ENCODE measurements at places on chromosomes 1 and 21. TPM values are rescaled to one million over a fixed set of nuclear protein-coding genes. Genes with fewer than 3 reads are reported as not detected.
A peak's percentile ranks its signal among the peaks of the same experiment; 100 is the strongest.

SNRNP40 gene
- total RNA-seq, result 1.8 TPM

MPZ gene
- not detected for total RNA-seq

LINGO4 gene
- total RNA-seq, result not detected

LBR gene
- total RNA-seq, result 47.8 TPM

HHIPL2 gene
- not detected for total RNA-seq

FCRL1 gene
- total RNA-seq, result not detected

B3GALT2 gene
- not detected for total RNA-seq

TMEM269 gene
- not detected for total RNA-seq

POTED gene
- not detected for total RNA-seq

DNA sequence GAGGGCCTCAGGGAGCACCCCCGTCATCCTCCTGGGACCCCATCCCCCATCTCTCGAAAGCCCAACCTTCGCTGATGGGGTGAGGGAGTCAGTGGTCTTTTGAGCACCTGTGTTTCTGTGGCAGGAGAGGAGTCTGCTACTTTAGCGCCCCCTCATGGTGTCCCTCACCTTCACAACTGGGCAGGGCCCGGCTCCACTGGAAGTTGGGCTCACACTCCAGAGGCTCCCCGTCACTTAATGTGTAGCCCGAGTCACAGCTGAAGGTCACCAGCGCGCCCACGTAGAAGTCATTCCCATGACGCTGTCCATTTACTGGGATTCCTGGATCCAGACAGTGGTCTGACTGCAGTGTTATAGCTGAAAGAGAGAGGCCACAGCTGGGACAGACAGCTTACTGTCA, 139.5 kb upstream of the HMGB4 start:
- DNase-seq, result no peak

GRCh38 chr1:117178756-117179155, 32.0 kb downstream of the VTCN1 start:
- no peak for DNase-seq

GRCh38 chr1:44154049-44154448, 12.6 kb upstream of the KLF18 start:
- DNase-seq, result no peak

GRCh38 chr1:213987422-213987926, 299 bp upstream of the PROX1 start:
- peak; percentile 42 for DNase-seq

GRCh38 chr21:45747802-45748445, 104.4 kb downstream of the PCBP3 start:
- DNase-seq, result no peak

- peak; percentile 61 for DNase-seq
Observed at GRCh38 chr1:48222501-48223242, at the start of gene SLC5A9. SLC5A9 (plus strand) TSS chr1:48222716; CDS start chr1:48222737, 21 bp downstream.

- DNase-seq, result no peak
Observed at GRCh38 chr21:21156397-21156796, 158.2 kb downstream of the NCAM2 start.

DNA sequence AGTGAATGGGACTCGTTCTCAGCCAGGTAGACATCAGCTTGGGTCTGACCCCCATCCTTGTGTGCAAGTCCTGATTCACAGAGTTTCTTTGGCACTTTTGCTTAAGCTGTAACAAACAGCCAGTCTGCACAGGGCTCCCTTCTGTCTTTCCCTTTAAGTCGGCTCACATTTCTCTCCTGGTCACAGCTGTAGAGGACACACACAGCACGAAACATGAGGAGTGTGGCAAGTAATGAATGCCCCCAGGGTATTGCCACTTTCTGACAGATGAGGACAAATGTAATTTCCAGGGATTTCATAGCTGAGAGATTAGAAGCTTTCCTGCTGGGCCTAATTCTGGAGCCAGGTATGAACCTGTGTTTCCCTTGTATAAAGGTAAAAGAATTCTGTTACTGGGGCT, 423.5 kb downstream of the KIF26B start:
- DNase-seq, result no peak

DNA sequence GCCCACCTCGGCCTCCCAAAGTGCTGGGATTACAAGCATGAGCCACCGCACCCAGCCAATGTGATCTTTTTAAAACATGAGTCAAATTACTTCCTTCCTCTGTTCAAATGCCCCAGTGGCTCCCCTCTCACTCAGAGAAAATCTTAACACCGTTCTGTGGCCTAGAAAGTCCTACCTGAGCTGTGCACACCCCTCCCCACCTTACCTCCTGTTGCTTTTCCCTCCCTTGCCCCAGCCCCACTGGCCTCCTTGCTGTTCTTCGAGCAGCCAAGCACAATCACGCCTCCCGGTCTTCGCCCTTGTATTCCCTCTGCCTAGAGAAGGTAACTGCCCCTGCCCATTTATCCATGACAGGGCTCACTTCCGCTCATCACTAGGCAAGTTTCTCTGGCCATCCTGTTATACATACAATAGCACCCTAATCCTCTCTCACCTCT, 62.6 kb upstream of the RPL11 start:
- DNase-seq, result no peak

DNA sequence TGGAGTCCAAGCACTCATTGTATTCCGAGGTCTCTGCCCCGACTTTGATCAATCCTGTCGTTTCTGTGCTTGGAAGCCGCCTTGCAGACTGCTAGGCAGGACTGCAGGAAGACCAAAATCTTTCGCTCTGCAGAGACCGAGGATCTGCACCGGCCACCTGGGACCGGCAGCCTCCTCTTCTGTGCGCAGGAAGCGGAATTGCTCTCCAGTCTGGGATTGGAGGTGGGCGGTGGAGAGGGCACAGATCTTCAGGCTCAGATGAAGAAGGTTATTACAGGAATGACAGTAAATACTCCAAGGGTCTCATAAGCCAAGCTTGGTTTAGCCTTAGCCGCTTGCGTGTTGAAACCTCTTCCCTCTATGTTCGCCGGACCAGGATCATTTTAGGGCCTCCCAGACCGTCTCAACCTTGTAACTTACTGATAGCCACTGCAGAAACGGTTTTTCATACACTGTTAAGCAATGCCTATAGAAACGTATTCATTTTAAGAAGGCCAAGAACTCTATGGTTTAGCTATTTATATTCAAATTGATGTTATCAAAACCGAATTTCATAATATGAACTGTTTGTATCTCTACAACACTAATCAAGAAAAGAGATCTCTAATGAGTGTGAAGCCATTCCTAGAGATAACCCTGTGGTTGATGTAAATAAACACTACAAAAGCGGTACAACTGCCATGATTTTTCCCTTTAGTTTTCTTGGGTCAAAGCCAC, 1.1 kb downstream of the MIA3 start:
- peak; percentile 58 for DNase-seq

- DNase-seq, result no peak
Observed at GRCh38 chr1:229495782-229496181, 12.4 kb downstream of the NUP133 start.

- DNase-seq, result no peak
Observed at GRCh38 chr1:216140730-216141524, 282.3 kb downstream of the USH2A start.

DNA sequence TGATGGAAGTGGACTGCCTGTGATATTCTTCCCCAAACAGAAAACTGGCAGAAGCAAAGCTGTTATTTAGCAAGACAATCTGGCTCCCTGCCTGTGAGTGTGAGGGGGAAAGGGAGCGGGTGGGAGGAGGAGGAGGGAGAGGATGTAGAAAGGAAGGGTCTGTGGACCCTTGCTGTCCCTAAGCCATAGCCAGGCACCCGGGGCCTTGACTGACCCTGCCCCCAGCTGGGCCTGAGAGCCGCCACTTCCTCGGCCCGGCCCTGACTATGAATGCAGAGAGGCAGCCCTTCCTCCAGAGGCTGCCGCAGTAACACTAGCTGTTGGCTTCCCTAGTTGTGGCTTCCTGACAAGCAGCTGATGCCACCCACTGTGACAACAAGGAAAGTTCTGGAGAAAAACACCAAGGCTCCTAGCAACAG, 13.9 kb downstream of the PLA2G2F start:
- no peak for DNase-seq

- DNase-seq, result no peak
Observed at GRCh38 chr1:198019126-198019525, 102.0 kb downstream of the LHX9 start.

DNA sequence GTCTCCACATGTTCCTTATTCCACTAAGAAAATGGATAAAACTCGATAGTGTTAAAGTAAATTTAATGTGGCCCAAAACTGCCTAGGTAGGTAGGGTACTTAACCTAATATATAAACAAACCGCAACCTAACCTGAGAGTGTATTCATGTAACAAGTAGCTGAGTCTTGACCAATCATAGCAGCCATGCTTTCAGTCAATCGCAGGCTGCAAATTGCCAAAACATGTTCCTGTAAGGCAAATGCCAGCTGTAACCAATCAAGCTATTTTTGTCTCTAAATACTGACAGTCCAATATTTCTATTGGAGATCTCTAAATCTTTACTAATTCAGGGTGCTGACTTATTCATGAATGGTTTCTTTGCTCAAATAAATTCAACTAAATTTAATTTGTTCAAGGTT, 3.1 kb upstream of the HMGCS2 start:
- DNase-seq, result no peak

GRCh38 chr1:56527548-56528302, 51.6 kb downstream of the PLPP3 start:
- DNase-seq, result peak; percentile 45

GRCh38 chr21:26165331-26165730, 5.2 kb downstream of the APP start:
- no peak for DNase-seq

DNA sequence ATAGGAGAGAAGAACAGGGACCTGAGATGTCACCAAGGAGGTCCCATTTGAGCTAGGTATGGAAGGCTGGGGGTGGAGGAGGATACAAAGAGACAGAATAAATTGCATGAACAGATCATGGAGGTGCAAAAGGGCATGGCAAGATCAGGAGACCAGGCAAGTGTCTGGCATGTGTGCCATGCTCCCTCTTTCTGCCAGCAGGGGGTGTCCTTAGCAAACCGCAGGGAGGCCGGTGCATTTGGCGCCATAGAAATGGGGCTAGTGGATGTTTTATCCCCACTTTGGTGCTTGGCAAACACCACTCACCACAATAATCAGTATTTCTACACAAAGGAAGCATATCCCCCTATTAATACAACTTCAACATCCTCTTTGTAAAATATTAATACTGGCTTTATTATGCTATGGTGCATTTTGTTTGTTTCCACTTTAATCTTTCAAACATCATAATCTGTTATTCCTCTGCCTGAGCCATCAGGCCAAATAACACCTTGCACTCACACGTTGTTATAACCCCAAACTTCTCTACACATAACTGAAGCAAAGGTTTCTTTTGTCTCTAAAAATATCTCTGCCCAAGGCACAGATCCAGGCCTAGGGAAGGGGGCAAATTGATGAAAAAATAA, 25.9 kb downstream of the S100A6 start:
- DNase-seq, result peak; percentile 55

DNA sequence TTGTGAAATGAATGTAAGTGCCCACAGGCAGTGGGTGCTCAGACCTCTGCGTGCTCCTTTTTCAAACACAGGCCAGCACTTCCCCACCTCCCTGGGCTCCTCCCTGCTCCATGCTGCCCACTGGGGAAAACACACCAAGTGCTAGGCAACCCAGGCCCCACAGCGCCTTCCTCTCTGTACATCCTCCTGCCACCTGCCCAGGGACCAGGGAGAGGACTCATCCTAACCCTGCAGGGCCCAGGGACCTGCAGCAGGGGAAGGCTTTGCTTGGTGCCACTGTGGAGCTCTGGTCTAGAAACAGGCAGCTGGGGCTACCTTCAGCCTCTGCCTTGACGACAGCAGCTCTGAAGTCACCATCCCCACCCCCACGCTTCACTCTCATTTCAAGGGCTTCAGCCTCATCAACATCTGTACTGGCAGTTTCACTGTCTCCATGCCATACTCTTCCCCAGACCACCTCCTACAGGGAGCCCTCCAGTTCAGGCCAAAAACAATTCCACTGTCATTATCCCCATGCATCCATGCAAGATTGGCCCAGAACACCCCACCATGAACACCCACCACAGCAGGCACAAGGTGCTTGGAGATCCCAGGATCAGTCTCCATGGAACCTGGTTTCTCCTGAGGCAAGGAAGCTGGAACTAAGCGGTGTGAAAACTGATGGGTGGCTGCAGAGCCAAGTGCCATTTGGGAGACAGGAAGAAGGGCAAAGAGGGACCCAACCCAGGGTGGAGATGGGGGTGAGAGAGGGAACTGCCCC, 1.1 kb downstream of the IGSF8 start:
- no peak for DNase-seq

GRCh38 chr1:185420588-185421081, 103.6 kb upstream of the IVNS1ABP start:
- DNase-seq, result no peak

- no peak for DNase-seq
Observed at GRCh38 chr1:245579881-245580280, 425.1 kb downstream of the KIF26B start.

Data from stomach (tissue), 19 donors.